Activated T-cell treated with anti-CD3 and anti-CD28 coated beads for 1 hour (primary cell): ENCODE measurements at places on chromosomes 12 and 14.

DNA sequence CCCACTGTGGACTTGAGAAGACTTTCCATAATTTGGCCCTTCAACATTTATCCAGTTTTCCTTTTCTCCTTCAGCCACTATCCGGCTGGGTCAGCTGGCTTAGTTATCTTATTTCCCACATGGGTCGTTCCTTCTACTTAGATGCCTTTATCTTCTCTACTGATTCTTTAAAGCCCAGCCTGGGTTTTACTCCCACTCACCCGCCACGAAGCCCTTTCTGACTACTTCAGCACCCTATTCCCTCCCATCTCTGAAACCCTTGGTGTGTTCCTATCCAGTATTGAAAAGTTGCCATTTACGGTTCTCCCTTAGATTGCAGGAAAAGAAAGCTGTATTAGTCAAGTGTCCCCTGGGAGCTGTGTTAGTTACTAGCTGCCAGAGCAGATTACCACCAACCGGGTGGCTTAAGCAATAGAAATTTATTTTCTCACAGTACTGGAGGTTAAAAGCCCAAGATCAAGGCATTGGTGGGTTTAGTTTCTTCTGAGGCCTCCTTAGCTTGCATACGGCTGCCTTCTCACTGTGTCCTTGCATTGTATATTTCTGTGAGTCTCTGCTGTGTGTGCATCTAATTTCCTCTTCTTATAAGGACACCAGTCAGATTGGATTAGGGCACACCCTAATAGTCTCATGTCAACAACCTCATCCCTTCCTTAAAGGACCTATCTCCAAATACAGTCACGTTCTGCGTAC lies 105.5 kb downstream of the GPATCH2L start:
- DNase-seq: no peak

- DNase-seq: no peak
These were observed 14.8 kb upstream of the BCL11B start for GRCh38 chr14:99286761-99287160.

- no peak for DNase-seq
These were observed 151.5 kb upstream of the PRICKLE1 start for GRCh38 chr12:42741091-42741490.

- no peak for DNase-seq
These were observed 439 bp upstream of the ANAPC5 start for GRCh38 chr12:121352682-121353018.

DNA sequence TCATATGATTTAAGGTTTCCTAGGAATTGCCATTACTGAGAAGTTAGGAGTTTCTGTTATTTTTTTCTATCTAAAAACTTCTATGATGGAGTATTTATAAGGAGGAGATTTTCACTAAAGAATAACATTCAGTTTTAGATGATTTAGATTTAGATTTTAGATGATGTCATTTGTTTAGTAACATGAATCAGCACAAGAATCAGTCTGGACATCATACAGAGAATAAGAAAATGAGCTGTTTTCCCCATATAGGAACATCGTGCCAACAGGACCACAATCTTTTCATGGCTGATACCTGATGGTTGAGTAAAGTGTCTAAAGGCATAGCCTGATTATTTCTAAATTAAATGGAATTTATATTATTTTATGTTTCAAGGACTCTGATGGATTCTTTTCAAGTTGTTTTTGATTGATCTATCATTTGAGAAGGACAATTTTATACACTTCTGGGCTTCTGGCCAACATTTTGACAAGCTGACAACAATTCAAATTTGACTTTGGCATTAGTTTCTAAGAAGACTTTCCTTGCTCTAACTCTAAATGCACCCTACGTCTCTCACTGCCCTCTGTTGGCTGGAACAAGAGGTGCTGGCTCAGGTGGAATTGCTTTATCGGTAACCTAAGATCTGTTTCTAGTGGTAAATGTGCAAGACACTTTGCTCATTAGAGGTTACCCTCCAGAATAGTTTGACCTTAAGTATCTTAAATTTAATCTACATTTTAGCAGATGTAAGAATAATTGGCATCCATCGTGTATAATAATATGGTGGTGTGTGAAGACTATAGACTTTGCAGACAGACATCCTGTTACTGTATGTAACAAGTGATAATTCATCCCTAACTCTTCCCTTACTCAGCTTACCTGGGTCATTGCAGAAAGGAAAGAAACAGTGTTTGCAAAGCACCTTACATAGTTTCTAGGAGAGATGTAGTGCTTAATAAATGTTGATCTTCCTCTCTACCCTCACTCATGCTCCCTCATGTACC lies 42.8 kb upstream of the CPSF6 start:
- DNase-seq: no peak

DNA sequence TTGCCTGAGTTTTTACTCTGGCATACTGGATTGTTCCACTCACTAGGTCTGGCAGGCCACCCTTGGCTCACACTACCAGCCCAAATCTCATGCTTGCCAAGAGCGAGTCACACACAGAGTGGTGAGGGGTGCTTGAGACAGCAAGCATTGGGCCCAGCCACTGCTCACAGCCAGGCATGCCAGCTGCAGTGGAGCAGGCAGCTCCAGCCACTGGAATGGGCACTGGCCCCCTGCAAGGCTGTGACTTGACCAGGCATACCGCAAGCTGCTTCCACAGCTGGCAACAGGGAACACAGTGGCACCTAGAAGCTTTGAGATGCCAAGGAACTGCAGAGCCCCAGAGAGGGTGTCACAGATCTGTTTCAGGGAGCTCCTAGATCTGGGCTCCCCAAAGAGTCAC lies 488.5 kb downstream of the LRFN5 start:
- no peak for DNase-seq

GRCh38 chr14:67680941-67681340 lies 6.5 kb upstream of the VTI1B start:
- no peak for DNase-seq

- peak; percentile 42 for DNase-seq
These were observed 152.0 kb downstream of the KTN1 start for GRCh38 chr14:55731881-55732498.

- DNase-seq: no peak
These were observed 77.7 kb upstream of the COCH start for GRCh38 chr14:30796707-30797106.

GRCh38 chr12:123150744-123151456 lies at the start of gene PITPNM2:
Gene PITPNM2 (minus strand): TSS chr12:123151090. CDS start chr12:123034590, 116,500 bp downstream.
- peak; percentile 53 for DNase-seq

DNA sequence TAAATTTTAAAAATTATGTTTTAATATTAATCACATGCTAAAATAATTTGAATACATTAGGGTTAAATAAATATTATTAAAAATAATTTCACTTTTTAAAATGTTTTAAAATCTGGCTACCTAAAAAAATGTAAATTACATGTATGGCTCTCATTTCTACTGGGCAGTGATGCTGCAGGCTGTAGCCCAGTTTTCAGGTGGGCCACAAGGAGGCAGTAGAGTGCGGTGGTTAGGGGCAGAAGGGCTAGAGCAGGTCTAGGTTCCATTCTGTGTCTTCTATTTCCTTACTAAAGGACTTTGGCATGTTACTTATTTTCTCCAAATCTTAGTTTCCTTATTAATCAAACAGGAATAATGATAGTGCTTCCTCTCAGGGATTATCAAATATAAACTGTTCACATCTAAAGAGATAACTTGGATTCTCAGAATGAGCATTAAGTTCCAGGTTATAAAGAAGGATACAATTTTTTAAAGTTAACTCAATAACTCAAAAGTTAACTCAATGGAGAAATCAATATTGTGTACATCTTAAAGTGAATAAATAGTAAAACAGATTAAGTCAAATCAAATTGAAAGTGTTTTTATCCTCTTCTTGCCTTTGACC lies 54.9 kb upstream of the OVCH1 start:
- DNase-seq: peak; percentile 39

DNA sequence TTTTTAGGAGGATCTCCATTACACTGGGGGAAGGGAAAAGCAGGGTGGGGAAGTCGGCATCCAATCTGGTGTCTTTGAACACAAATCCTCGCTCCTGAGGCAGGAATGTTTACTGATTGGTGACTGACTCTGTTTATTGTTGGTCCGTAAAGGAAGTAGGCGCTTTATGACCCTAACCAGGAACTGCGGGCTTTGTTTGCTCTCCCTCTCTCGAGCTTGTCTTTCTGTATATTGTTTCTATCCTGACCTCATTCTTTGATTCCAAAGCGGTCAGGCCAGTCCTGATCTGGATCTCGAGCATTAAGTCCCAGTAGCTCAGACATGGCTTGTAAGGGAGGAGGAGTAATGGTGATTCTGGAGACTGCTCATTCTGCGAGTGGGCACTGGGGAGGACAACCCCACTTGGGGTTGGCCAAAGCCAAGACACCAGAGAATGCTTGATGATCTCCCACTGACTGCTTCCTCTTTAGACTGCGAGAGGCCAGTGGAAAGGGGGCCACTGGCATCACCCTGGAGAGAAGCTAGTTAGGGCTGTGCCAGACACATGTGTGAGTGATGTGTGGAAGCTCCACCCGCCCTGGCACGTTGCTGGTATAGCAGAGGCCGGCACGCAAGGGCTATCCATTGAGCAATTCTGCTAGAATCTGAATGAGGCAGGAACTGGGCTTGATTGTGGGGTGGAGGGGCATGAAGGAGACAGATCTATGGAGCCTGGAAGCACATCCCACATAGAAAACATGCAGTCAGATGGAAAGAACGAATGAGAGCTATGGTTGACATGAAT lies 194.6 kb downstream of the PAX9 start:
- DNase-seq: no peak

GRCh38 chr12:132238488-132238854 lies 90.9 kb downstream of the GALNT9 start:
- DNase-seq: no peak

GRCh38 chr12:57441846-57442427 lies 7.4 kb downstream of the INHBC start:
- no peak for DNase-seq

- DNase-seq: no peak
These were observed 16.2 kb downstream of the NOXRED1 start for GRCh38 chr14:77407158-77407557.

DNA sequence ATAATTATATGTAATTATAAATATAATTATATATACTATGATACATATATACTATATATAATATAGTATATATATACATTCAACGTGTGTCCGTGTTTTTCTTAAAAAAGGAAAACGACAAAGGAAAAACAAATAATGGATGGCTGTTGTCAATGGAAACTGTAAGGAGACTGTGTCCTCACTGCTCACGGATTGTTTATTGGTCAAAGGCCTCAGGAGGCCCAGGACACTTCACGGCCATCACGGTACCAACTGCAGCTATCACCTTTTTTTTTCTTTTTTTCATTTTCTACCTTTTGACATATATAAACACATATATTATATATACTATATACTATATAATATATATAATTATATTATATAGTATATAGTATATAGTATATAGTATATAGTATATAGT lies 113.4 kb downstream of the SPTSSA start:
- DNase-seq: no peak

GRCh38 chr14:105497671-105498429 lies 6.8 kb downstream of the TEDC1 start:
- DNase-seq: no peak

DNA sequence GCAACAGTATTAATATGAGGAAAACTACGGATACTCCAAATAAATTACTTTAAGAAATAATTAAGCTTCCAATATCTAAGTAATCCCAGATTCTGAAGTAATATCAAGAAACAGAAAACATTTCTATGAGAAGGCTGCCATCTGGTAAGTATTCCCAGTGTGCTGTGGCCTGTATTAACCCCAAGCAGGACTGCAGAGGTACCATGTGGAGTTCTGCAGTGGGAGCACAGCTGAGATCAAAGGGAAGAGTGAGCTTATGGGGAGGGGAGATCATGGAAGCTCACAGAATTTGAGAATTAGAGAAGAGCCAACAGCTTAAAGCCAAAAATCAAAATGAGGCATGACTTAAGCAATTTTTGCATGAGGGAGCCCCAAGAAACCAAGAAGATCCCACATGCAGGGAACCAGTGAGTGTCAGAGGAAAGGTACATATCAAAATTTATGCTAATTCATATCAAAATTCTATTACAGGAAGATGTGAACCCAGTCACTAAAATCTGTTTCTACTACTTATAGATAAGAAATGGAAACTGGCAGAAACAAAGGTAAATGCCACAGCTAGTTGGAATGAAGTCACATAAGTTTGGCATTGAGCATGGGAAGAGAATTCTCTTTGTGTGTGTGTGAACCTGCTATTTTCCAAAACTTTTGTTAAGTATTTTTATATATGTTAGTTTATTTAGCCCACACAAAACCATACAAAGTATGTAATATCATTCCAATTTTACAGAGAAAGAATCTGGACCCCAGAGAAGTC lies 62.6 kb upstream of the KITLG start:
- no peak for DNase-seq

GRCh38 chr12:56163533-56164344 lies 5.6 kb downstream of the MYL6 start:
- no peak for DNase-seq

DNA sequence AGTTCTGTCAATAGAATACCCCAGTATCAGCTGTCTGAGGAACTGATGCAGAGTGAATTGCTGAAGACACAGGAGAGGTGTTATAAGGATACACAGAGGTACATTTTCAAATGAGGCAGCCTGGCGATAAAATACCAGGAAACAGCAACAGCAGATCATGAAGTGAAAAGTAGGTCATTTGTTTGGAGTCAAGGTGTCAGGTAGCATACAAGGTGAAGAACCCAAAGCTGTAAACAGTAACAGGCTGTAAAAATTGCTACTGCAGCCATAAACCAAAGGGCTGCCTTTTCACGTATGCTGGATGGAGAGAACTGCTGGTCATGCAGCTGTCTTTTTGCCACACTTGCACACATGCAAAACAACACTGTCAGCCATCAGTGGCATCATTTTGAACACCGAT lies 9.3 kb upstream of the TWF1 start:
- no peak for DNase-seq

DNA sequence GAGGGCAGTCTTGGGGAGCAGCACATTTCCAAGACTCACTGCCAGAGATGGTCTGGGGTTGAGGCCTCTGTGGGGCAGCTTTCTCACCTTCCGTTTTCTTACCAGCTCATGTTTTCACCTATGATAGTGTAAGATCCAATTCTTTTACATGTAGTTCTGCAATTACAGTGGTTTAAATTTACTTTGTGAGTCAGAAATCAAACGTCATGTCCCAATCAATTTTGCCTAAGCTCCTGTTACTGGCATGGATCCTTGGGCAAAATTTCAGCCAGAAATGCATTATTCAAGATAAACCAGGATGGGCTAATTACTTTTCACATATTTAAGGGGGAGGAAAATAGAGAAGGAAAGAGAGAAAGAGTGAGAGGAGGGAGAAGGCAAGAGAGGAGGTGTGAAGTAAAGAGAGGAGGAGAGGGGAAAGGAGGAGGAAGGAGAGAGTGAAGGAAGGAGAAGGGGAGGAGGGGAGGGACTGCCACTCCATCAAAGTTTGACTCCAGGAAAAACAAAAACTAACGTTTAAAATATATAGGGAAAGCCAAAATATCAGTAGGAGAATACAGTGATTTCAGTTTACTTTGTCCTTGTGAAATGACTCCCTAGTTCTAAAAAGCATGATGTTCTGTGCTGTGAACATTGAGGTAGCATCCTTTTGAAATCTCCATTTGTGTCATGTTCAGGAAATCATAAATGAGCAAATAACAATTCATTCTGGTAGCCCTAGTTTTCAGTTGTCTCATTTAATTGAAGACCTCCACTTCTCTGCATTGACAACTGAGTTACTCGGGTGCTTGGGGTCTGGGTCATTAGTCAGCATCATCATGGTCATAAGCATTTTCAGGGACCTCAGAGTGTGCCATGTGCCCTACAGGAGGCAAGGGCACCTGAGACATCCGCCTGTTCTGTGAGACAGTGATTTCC lies 3.0 kb downstream of the BMAL2 start:
- no peak for DNase-seq

- DNase-seq: no peak
These were observed 851.8 kb downstream of the TMEM121 start for GRCh38 chr14:106378191-106378590.

GRCh38 chr12:67676624-67677023 lies 28.1 kb downstream of the DYRK2 start:
- no peak for DNase-seq
